Common myeloid progenitor, CD34-positive (primary cell): ENCODE measurements at places on chromosomes 7 and 10.

DNA sequence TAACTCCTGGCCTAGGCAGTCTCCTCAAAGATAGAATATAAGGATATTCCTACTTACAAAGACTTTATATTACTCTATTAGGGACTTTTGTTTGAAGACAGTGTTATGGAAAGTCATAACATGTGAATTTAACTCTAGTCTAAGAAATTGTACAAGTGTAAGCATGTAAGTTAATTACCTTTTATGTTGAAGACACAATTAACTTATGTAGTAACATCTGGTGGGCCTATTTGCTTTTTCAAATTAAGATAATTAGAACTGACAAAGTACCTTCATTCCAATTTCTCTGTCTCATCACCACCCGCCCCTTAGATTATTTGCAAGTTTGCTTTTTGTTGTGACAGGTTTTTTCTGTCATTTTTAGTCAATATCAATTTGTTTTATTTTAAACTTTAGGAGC lies 126.0 kb upstream of the THSD7A start:
- H3K4me1 ChIP-seq, result no peaks in the 10 kb centered on the region
- no peak overlapping the region for H3K27ac ChIP-seq
- no peaks in the 10 kb centered on the region for H3K27me3 ChIP-seq

DNA sequence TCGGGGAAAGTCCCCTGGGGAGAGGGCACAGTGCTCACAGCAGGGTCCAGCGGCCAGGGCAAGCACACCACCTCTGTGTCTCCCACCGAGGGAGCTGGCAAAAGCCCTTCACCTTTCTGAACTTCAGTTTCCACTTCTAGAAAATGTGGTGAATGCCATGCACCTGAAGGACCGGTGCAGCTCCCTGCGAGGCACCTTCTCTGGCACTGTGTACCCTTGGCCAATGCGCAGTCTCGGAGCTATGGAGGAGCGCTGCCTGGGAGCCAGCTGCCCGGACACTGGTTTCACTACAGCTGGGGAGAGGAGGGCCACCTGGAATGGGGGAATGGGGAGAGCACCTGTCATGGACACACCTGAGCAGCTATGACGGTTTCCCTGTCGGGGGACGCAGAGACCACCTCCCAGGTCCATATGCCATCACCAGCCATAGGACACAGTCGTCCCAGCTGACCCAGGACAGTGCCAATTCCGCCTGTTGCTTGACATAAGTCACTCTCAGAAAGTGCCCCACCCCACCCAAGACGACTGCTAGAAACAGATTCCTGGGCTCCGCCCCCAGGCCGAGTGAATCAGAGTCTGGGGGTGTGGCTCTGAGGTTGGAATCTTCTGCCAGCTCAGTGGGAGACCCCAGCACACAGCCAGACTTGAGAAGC lies 16.8 kb downstream of the RASGEF1A start:
- H3K4me3 ChIP-seq, result no peak overlapping the region
- no peaks in the 10 kb centered on the region for H3K4me1 ChIP-seq
- no peak for DNase-seq
- H3K36me3 ChIP-seq, result no peaks in the 10 kb centered on the region
- no peak overlapping the region for H3K27ac ChIP-seq

GRCh38 chr10:106360870-106361269 lies 803.6 kb downstream of the SORCS1 start:
- no peaks in the 10 kb centered on the region for H3K27me3 ChIP-seq
- H3K36me3 ChIP-seq, result no peaks in the 10 kb centered on the region
- DNase-seq, result no peak
- no peak overlapping the region for H3K4me3 ChIP-seq
- H3K27ac ChIP-seq, result no peak overlapping the region

GRCh38 chr10:73926152-73926764 lies 15.3 kb downstream of the PLAU start:
- H3K4me1 ChIP-seq, result no peaks in the 10 kb centered on the region
- H3K36me3 ChIP-seq, result no peaks in the 10 kb centered on the region
- peak; percentile 64 for DNase-seq
- no peak overlapping the region for H3K4me3 ChIP-seq
- no peak overlapping the region for H3K27ac ChIP-seq

GRCh38 chr7:107659666-107660065 lies 962 bp upstream of the SLC26A4 start:
- H3K27ac ChIP-seq, result no peak overlapping the region
- H3K4me1 ChIP-seq, result no peaks in the 10 kb centered on the region
- H3K27me3 ChIP-seq, result peaks cover 12% of the 10 kb centered on the region

- no peak for DNase-seq
- H3K27me3 ChIP-seq, result no peaks in the 10 kb centered on the region
- H3K4me1 ChIP-seq, result no peaks in the 10 kb centered on the region
Measured at GRCh38 chr10:21069278-21069677, 172.2 kb upstream of the NEBL start.

DNA sequence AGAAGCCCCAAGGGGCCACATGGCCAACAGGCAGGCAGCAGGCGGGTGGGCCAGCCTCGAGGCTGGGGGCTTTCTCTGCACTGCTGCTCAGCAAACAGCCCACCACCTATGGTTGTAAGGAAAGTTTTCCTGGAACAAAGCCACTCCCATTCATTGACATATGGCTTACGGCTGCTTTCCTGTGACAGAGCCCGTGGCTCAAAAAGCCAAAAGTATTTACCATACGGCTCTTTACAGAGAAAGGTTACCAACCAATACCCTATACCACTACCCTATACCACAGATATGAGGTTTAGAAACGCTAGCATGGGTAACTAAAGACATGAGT lies 152.7 kb downstream of the MAD1L1 start:
- no peak overlapping the region for H3K4me3 ChIP-seq
- H3K27ac ChIP-seq, result peak overlapping the region; percentile 14
- DNase-seq, result no peak
- H3K36me3 ChIP-seq, result peaks cover 34% of the 10 kb centered on the region
- H3K4me1 ChIP-seq, result peaks cover 19% of the 10 kb centered on the region
- no peaks in the 10 kb centered on the region for H3K27me3 ChIP-seq

DNA sequence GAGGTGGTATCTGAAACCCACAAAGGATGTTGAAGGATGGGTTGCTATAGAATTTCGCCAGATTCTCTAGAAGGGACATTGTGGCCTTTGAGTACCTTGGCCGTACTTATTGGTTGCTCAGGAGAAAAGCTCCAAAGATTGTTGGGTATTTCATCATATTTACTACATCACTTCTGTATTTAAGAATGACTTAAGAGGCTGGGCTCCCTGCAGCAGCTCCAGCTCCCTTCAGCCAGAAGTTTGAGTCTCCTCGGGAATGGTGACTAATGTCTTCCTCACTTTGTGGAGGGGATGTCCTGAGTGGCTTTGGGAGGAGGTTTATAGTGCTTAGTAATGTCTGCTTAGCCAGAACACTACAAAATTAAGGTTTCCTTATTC lies 18.1 kb downstream of the MINDY4 start:
- no peaks in the 10 kb centered on the region for H3K4me1 ChIP-seq
- H3K4me3 ChIP-seq, result no peak overlapping the region
- H3K27me3 ChIP-seq, result no peaks in the 10 kb centered on the region

- no peak overlapping the region for H3K4me3 ChIP-seq
- DNase-seq, result no peak
- H3K4me1 ChIP-seq, result no peaks in the 10 kb centered on the region
- no peaks in the 10 kb centered on the region for H3K27me3 ChIP-seq
- no peak overlapping the region for H3K27ac ChIP-seq
- H3K36me3 ChIP-seq, result no peaks in the 10 kb centered on the region
Measured at GRCh38 chr10:105885495-105885894, 1244.4 kb downstream of the SORCS3 start.

DNA sequence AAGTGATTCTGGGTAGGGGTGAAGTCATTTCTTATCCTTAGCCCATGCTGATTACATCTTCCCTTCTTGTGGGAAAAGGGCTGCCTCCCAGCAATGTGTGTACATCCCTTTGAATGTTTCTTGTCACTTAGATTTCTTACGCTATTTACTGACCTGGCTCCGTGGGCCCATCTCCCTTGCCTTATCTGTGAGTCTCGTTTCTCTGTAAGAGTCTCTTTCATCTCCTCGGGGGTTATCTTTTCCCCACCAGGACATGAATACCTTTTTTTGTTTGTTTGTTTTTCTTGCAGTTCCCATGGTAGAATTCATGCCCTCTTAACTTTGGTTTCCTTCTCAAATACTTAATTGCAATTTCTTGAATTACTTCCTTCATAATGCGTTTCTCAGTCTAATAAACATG lies 107.7 kb downstream of the BAMBI start:
- H3K4me3 ChIP-seq, result no peak overlapping the region
- H3K36me3 ChIP-seq, result no peaks in the 10 kb centered on the region
- DNase-seq, result no peak
- no peaks in the 10 kb centered on the region for H3K4me1 ChIP-seq
- H3K27ac ChIP-seq, result no peak overlapping the region

GRCh38 chr10:50421026-50421719 lies 169.9 kb upstream of the ASAH2 start:
- H3K27me3 ChIP-seq, result no peaks in the 10 kb centered on the region
- DNase-seq, result peak; percentile 71
- no peaks in the 10 kb centered on the region for H3K36me3 ChIP-seq
- no peak overlapping the region for H3K27ac ChIP-seq

GRCh38 chr10:17348011-17348500 lies 106.3 kb downstream of the ST8SIA6 start:
- H3K36me3 ChIP-seq, result peaks cover 3% of the 10 kb centered on the region
- no peak for DNase-seq

- H3K27me3 ChIP-seq, result no peaks in the 10 kb centered on the region
- H3K27ac ChIP-seq, result no peak overlapping the region
- H3K36me3 ChIP-seq, result no peaks in the 10 kb centered on the region
- no peak for DNase-seq
Measured at GRCh38 chr10:106655636-106656035, 508.9 kb downstream of the SORCS1 start.

- DNase-seq, result no peak
- H3K36me3 ChIP-seq, result no peaks in the 10 kb centered on the region
- H3K27ac ChIP-seq, result no peak overlapping the region
- H3K4me1 ChIP-seq, result no peaks in the 10 kb centered on the region
Measured at GRCh38 chr10:1316809-1317143, 260.6 kb downstream of the WDR37 start.

DNA sequence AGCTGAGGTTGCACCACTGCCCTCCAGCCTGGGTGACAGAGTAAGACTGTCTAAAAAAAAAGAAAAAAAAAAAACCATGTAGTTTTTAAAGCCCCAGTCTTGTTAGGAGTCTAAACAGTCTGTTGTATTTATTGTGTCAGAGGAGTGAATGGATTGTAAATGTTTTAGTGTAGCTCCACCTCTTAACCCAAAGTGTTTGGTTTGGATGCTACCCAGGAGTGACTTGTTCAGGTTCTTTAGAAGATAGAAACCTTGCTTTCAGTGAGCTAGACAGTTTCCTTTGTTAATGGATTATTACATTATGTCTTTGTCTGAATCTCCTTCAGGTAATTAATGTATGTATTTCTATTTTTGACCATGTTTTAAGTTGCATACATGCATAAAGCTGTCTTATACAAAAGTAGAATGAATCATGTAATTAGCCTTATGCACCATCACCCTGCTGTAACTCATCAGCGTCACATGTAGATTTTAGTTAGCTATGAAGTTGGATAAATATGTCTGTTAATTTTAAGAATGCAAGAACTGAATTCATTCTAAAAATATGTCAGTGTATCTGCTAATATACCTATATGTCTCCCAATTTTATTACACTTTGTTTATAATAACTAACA lies 97.7 kb downstream of the TAF3 start:
- H3K4me3 ChIP-seq, result no peak overlapping the region
- H3K36me3 ChIP-seq, result no peaks in the 10 kb centered on the region
- DNase-seq, result no peak
- H3K4me1 ChIP-seq, result no peaks in the 10 kb centered on the region
- H3K27ac ChIP-seq, result no peak overlapping the region
- no peaks in the 10 kb centered on the region for H3K27me3 ChIP-seq

DNA sequence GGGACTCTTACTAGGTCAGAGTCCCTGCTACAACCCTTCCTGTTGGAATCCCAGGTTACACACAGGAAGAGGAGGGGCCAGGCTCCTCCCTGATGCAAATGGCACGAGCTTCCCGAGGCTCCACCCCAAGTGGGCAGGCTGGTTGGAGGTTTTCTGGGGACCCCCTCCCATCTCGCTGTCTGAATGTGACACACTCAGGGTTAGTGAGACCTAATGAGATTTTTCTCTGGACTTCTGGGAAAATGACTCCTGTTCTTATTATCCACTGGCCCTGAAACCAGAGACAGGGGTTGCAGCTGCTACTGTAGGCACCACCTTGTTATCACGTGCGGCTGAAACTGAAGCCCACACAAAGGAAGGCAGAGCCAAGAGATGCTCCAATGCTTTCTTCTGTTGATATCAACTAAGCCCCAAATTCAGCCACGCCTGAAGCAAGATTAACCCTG lies 103.3 kb downstream of the FAM107B start:
- H3K4me1 ChIP-seq, result peaks cover 10% of the 10 kb centered on the region
- no peaks in the 10 kb centered on the region for H3K36me3 ChIP-seq
- DNase-seq, result no peak
- H3K4me3 ChIP-seq, result no peak overlapping the region
- H3K27me3 ChIP-seq, result no peaks in the 10 kb centered on the region

GRCh38 chr10:96833220-96834001 lies 1.3 kb downstream of the LCOR start:
- H3K4me1 ChIP-seq, result peaks cover 34% of the 10 kb centered on the region
- no peaks in the 10 kb centered on the region for H3K27me3 ChIP-seq
- peak overlapping the region; percentile 58 for H3K27ac ChIP-seq

GRCh38 chr7:47945261-47946015 lies 2.8 kb downstream of the PKD1L1 start:
- DNase-seq, result peak; percentile 67
- H3K36me3 ChIP-seq, result no peaks in the 10 kb centered on the region
- H3K4me1 ChIP-seq, result no peaks in the 10 kb centered on the region
- H3K27me3 ChIP-seq, result no peaks in the 10 kb centered on the region
